ENCODE measurements at places on chromosomes 16 and 17. TPM values are rescaled to one million over a fixed set of nuclear protein-coding genes. Genes with fewer than 3 reads are reported as not detected.

TK1 gene
- 165 TPM for total RNA-seq

CIITA gene
- total RNA-seq: 0.12 TPM

MILR1 gene
- total RNA-seq: 0.42 TPM

EVPLL gene
- not detected for total RNA-seq

SLC47A1 gene
- total RNA-seq: 0.33 TPM

MIEF2 gene
- 6.0 TPM for total RNA-seq

DNA sequence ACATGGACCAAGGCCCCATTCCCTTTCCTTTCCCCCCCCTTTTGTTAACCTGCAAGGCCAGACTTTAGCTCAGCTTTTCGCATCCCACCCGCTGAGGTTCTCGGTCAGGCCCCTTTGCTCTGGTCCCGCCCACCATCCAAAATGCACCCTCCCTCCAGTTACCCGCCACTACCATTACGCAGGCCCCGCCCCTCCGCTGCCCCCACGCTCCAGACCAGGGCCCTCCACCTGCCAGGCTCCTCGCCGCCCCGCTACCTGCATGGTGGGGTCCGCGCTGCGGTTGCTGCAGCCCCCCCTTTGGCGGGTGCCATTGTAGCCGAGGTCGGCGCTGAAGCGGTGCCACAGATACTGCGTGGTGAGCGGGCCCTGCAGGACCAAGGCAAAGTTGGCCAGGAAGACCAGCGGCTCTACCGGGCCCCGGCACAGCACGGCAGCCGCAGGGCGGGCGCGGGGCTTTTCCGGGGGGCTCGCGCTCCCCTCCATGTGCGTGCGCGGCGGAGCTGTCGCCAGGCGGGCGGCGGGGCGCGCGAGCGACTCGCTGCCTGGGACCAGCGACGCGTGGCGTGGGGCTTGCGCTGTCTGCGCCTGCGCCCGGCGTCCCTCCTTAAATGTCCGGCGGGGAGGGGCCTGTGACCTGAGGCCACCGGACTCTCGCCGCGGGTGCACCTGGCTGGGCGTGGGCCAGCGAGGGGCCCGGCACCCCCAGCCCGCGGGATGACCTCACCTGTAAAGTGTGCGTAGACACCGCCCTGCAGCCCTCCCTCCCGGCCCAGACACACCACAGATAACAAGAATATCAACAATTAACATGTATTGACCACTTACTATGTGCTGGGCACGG, at the start of gene SLC46A1:
Gene SLC46A1 (minus strand): TSS at position 581 of the 841 bp plus-strand sequence. CDS start 98 bp downstream, at position 483.
- peaks cover 2% of the 10 kb centered on the region for H3K27me3 ChIP-seq
- peak; percentile 51 for DNase-seq
- no peaks in the 10 kb centered on the region for H3K36me3 ChIP-seq

DNA sequence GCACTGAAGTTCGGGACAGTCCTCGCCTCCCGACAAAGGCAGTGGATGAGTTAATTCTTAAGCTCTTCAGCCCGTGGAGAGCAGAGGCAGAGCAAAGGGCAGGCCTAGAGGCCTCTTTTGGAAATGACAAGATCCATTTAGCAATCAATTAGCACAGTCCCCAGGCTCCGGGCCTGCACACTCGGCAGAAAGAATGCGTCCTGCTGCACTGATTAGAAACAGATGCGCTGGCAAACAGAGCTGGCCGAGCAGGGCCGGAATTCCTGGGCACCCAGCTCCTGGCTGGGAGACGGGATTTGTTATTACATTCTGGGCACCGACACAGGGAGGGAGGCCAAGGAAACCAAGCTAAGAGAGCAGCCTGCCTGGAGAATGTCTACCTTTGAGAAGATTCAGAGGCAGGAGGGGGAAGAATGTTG, 162.9 kb downstream of the COPRS start:
- no peaks in the 10 kb centered on the region for H3K4me1 ChIP-seq
- H3K36me3 ChIP-seq: no peaks in the 10 kb centered on the region
- H3K27me3 ChIP-seq: peaks cover 4% of the 10 kb centered on the region
- DNase-seq: no peak
- no peak overlapping the region for H3K27ac ChIP-seq
- H3K4me3 ChIP-seq: no peak overlapping the region

GRCh38 chr17:6018788-6019187, 51.4 kb upstream of the WSCD1 start:
- peaks cover 30% of the 10 kb centered on the region for H3K27me3 ChIP-seq
- H3K4me3 ChIP-seq: no peak overlapping the region
- DNase-seq: no peak

DNA sequence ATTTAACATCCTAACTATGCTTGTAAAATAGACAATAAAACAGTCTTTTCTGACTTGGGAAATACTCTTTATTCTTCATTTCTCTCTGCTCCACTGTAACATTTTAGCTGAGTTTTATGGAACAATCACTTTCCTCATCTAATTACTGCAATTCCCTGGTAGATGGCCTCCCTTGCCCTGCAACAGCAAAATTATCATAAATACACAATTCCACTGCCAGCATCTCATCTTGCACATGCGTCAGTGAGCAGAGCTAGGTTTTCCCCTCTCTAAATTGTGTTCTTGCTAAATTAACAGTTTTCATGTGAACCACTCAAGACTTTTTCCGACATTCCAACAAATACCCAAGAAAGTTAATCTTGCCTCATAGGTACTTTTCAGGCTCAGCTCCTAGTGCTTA, 920.9 kb upstream of the GOT2 start:
- H3K27ac ChIP-seq: no peak overlapping the region
- no peaks in the 10 kb centered on the region for H3K36me3 ChIP-seq
- H3K4me1 ChIP-seq: no peaks in the 10 kb centered on the region
- no peaks in the 10 kb centered on the region for H3K27me3 ChIP-seq
- no peak for DNase-seq

- no peak for DNase-seq
- no peak overlapping the region for H3K27ac ChIP-seq
- H3K4me1 ChIP-seq: no peaks in the 10 kb centered on the region
- no peaks in the 10 kb centered on the region for H3K27me3 ChIP-seq
- no peak overlapping the region for H3K4me3 ChIP-seq
Measured at GRCh38 chr16:88194397-88195268, 188.1 kb upstream of the ZNF469 start.

DNA sequence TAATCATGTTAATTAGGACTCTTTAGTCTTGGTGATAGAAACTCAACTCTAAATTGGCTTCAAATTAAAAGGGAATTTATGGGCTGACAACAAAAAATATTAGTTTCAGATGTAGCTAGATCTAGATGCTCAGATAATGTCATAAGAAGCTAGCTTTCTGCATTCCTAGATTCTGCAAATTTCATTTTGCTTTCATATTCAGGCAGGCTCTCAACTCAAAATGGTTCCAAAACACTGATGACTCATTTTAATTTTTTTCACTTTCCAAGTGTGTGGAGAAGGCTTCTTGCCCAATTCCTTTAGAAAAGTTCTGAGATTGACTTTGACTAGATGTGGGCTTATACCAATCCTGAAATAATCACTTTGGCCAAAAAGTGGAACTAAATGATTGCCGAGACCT, 236.7 kb upstream of the GOT2 start:
- no peaks in the 10 kb centered on the region for H3K4me1 ChIP-seq
- DNase-seq: no peak
- no peak overlapping the region for H3K4me3 ChIP-seq
- H3K27me3 ChIP-seq: no peaks in the 10 kb centered on the region
- H3K36me3 ChIP-seq: no peaks in the 10 kb centered on the region

DNA sequence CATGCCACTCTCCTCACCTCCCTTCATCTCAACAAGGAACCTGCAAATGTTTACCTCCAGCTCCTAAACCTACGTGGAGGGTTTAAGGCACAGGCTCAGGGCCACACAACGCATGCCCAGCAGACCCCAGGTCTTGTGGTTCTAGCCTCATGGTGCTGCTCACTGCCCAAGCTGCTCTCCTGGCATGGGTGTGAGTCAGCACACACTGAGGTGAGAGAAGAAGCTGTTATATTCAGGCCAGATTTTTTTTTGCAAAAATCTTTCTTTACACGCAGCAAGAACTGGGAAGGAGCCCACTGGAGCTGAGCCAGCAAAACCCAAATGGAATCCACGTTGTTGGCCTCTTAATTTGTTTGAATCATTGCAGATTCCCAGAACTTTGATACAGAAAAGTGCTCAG, 5.5 kb upstream of the C16orf96 start:
- H3K36me3 ChIP-seq: no peaks in the 10 kb centered on the region
- no peaks in the 10 kb centered on the region for H3K27me3 ChIP-seq
- no peak overlapping the region for H3K4me3 ChIP-seq
- no peak overlapping the region for H3K27ac ChIP-seq
- H3K4me1 ChIP-seq: peaks cover 5% of the 10 kb centered on the region
- DNase-seq: no peak

DNA sequence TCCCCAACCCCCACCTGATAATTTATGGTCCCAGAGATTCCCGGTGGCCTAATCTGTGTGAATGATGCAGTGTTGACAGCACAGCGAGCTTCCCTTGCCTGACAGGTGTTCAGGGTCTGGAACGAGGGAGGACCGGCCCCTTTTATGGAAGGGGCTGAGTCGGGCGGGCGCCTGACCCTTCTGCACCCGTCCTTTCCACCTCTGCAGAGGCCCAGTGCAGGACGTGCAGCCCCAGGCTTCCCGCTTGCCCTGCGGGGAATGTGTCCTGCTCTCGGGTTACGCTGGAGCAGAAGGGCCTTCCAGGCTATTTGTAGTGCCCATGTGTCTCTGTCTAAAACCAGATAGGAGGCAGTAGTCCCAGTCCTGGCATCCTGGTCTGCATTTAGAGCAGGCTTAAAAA, 16.2 kb downstream of the SMTNL2 start:
- no peak overlapping the region for H3K4me3 ChIP-seq
- H3K36me3 ChIP-seq: no peaks in the 10 kb centered on the region
- H3K27me3 ChIP-seq: no peaks in the 10 kb centered on the region
- H3K4me1 ChIP-seq: no peaks in the 10 kb centered on the region
- no peak for DNase-seq

DNA sequence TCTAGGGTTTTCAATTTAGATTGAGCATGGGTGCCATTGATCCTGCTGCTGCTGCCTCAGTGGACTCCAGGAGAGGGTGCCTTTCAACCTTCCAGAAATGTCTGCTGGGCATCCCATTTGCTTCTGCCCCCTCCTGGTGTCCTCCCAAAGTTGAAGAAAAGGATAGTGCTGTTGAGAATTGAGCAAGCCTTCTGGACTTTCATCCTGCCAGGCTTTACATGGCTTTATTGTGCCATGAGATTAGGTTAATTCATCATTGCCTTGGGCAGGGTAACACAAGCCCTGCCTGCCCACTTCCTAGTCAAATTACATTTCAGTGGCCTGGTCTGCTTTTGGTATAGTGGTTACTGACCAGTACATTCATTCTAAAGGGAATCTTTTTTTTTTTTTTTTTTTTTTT, 17.9 kb upstream of the TANGO6 start:
- H3K4me3 ChIP-seq: no peak overlapping the region
- H3K27me3 ChIP-seq: no peaks in the 10 kb centered on the region
- H3K36me3 ChIP-seq: no peaks in the 10 kb centered on the region
- DNase-seq: no peak
- H3K27ac ChIP-seq: no peak overlapping the region

DNA sequence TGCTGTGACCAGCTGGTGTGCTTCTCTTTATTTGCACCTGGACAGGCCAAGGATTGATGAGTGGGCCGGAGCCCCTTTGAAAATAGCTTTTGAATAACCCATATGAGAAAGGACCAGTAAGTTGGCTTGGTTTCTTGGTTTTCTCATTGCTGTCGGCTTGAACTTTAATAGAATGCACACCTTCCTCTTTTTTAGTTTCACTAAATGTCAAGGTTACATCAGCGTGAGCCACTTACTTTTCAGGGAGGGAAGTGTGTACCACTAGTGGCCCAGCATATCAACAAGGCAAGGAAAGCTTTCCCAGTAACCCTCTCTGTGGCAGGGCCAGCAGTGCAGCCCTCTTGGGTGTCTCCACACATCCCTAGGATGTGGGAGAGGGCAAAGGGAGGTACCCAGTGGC, 433.3 kb downstream of the CA10 start:
- no peaks in the 10 kb centered on the region for H3K36me3 ChIP-seq
- no peak overlapping the region for H3K4me3 ChIP-seq
- DNase-seq: no peak
- peaks cover 2% of the 10 kb centered on the region for H3K27me3 ChIP-seq
- H3K27ac ChIP-seq: no peak overlapping the region
- H3K4me1 ChIP-seq: no peaks in the 10 kb centered on the region

Measured in activated naive CD4-positive, alpha-beta T cell treated with anti-CD3 and anti-CD28 coated beads for 36 hours (primary cell).